ENCODE measurements at places on chromosomes 3 and 15. TPM values are rescaled to one million over a fixed set of nuclear protein-coding genes. Genes with fewer than 3 reads are reported as not detected.

MUSTN1 gene
- 3.3 TPM for total RNA-seq

UBE3A gene
- total RNA-seq = 123 TPM

DNA sequence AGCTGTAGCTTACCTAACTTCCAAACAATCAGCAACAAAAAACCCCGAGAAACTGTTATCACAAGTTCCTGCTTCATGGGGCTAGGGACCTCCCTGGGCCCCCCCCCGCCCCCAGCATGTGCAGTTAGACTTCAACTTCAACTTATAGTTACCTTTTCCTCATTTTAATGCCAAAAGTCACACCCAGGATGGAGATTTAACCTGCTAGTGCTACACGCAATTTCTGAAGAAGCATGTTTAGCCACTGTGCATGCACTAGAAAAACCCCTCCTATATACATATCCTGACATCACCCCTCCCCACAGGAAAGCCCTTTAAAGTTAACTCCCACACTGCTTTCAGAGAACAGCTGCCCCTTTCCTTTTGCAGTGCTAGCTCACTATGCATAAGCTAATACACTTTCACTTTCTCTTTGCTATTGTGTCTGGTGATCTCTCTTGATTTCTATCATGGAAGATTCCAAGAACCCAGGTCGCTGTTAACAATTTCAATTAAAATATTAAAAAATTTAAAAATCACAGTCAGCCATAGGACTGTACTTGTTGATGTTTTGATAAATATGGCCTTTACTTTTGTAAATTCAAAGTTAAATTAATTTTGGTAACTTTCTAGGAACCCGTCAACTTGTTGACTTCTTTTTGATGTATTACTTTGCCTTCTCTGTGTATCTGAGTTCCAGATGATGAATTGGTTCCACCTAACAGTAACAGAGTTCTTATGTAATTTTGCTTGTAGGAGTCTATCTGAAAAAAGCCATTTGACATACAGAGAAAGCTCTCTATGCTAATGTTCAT lies 75.2 kb upstream of the ACAD9 start:
- H3K4me1 ChIP-seq = no peaks in the 10 kb centered on the region
- peak; percentile 50 for DNase-seq
- H3K27me3 ChIP-seq = no peaks in the 10 kb centered on the region
- peaks cover 27% of the 10 kb centered on the region for H3K36me3 ChIP-seq
- H3K27ac ChIP-seq = no peak overlapping the region

DNA sequence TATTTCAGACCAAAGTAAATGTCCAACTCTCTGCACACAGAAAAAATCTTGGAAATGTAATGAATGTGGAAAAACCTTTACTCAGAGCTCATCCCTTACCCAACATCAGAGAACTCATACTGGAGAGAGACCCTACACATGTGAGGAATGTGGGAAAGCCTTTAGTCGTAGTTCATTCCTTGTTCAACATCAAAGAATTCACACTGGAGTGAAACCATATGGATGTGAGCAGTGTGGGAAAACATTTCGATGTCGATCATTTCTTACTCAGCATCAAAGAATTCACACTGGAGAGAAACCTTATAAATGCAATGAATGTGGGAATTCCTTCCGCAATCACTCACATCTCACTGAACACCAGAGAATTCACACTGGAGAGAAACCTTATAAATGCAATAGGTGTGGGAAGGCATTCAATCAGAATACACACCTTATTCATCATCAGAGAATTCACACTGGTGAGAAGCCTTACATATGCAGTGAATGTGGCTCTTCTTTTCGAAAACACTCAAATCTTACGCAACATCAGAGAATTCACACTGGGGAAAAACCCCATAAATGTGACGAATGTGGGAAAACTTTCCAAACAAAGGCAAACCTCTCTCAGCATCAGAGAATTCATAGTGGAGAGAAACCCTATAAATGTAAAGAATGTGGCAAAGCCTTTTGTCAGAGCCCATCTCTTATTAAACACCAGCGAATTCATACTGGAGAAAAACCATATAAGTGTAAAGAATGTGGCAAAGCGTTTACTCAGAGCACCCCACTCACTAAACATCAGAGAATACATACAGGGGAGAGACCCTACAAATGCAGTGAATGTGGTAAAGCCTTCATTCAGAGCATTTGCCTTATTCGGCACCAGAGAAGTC lies 8.0 kb upstream of the ZNF501 start:
- no peak overlapping the region for H3K4me3 ChIP-seq
- no peak overlapping the region for H3K27ac ChIP-seq
- peaks cover 47% of the 10 kb centered on the region for H3K36me3 ChIP-seq
- DNase-seq = no peak
- H3K4me1 ChIP-seq = no peaks in the 10 kb centered on the region

DNA sequence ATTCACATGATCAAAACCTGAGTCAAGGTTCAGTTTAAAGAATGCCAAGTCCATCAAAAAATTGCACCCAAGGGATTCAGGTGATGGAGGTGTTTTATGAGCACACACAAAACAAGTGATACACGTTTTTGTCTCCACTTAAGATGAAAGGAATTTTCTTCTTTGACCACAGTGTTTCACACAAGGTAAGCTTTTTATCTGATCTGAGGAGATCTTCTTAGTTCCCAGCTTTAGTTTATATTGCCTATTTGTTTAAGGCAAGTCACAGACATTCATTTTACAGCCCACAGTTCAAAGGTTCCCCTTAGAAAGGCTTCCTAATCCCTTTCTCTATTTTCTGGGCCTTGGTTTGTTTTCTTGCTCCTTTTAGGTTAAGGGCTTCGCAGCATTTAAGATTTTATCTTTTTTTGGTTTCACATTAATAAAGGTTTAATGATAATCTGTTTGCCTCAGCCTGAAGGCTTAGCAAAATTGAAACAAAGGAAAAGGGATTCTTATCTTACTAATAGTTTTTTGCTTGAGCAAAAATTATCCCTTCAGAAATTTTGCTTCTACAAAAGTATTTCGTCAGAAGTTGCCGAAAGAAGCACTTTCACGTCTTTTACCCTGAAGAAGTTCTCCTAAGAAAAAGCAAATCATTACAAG lies 420.5 kb upstream of the NAALADL2 start:
- no peak overlapping the region for H3K4me3 ChIP-seq
- no peaks in the 10 kb centered on the region for H3K27me3 ChIP-seq
- no peak overlapping the region for H3K27ac ChIP-seq
- H3K4me1 ChIP-seq = no peaks in the 10 kb centered on the region
- DNase-seq = peak; percentile 60

GRCh38 chr3:47348411-47349154 lies 32.2 kb upstream of the PTPN23 start:
- no peaks in the 10 kb centered on the region for H3K4me1 ChIP-seq
- no peaks in the 10 kb centered on the region for H3K27me3 ChIP-seq
- H3K4me3 ChIP-seq = no peak overlapping the region

GRCh38 chr15:50224606-50225005 lies 40.9 kb downstream of the HDC start:
- no peak overlapping the region for H3K27ac ChIP-seq
- no peaks in the 10 kb centered on the region for H3K36me3 ChIP-seq
- H3K4me1 ChIP-seq = no peaks in the 10 kb centered on the region

DNA sequence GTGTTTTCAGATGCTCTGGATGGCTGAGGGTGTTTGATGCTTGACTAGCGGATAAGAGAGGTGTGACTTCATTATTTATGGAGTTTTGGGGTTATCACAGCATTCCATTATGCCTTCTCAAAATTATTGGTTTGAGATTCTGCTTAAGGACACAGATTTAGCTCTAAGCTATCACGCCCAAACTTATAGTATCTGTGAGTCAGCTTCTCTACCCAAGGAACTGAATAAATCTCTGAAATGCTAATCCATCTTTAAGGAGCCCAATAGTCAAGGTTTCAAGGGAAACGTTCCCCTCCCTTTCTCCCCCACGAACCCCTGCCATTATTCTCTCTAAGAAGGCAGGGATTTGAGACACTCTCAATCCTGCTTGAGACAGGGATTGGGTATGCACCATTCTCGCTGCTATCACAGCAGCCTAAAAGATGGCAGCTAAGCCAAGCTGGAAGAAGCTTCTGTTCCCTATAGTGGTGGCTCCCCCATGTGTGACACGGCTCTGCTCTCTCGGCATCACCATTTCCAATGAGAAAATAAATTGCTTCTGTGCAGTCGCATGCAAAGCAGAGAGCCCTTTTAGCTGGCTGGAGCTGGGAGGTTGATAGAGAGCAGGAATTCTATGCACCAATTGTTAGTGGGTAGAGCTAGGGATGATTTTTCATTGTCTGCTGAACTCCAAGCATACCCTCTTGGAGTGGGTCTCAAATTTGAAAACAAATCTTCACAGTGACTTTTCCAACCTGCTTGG lies 151.1 kb downstream of the IL20RB start:
- DNase-seq = no peak
- H3K4me3 ChIP-seq = no peak overlapping the region
- no peak overlapping the region for H3K27ac ChIP-seq
- no peaks in the 10 kb centered on the region for H3K36me3 ChIP-seq

DNA sequence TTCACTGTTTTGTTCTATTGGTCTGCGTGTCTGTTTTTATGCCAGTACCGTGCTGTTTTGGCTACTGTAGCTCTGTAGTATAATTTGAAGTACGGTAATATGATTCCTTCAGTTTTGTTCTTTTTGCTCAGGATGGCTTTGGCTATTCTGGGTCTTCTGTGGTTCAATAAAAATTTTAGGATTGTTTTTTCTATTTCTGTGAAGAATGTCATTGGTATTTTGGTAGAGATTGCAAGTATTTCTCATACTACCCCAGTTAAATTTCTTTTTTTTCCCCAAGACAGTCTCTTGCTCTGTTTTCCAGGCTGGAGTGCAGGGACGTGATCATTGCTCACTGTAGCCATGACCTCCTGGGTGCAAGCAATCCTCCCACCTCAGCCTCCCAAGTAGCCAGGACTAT lies 53.4 kb downstream of the STARD9 start:
- no peak overlapping the region for H3K27ac ChIP-seq
- H3K4me3 ChIP-seq = no peak overlapping the region
- no peak for DNase-seq

DNA sequence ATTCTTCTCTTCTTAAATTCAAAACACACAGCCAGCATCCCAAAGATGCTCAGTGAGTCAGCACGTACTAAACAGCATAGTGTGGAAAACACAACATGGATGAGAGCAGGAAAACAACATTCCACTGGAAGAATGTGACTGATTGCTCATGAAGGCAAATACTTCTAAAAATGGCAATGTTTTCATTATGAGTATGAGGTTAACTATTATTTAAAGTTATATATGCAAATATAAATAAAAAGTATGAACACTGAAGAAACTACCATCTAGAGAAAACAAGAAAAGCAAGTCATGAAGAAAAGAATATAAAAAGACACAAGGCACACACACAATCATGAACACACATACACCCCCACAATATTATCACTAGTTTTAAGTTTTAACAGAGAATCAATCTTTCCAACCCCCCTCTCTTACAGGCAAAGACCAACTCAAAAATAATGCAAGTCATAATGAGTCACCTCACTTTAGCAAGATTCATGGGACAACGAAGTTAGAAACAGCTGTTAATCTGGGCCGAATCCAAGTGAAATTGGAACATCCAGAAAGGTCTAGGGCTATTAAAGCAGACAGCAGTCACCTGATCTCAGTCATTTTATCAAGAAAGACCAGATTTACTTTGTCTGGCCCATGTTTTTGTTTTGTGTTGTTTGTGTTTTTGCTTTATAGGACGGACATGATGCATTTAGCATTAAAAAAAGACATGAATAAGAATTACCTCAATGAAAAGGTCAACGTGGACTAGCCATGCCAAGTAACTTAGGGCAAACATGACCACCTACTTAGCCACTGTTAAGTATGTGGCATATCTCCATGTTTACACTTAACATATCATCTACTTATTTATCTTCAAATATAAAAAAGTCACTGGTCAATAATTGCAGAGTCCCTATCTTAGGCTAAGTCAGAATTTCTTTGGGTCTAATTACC lies 18.1 kb downstream of the GBE1 start:
- no peak overlapping the region for H3K4me3 ChIP-seq
- no peaks in the 10 kb centered on the region for H3K27me3 ChIP-seq
- DNase-seq = peak; percentile 18
- H3K4me1 ChIP-seq = peaks cover 5% of the 10 kb centered on the region
- no peaks in the 10 kb centered on the region for H3K36me3 ChIP-seq

DNA sequence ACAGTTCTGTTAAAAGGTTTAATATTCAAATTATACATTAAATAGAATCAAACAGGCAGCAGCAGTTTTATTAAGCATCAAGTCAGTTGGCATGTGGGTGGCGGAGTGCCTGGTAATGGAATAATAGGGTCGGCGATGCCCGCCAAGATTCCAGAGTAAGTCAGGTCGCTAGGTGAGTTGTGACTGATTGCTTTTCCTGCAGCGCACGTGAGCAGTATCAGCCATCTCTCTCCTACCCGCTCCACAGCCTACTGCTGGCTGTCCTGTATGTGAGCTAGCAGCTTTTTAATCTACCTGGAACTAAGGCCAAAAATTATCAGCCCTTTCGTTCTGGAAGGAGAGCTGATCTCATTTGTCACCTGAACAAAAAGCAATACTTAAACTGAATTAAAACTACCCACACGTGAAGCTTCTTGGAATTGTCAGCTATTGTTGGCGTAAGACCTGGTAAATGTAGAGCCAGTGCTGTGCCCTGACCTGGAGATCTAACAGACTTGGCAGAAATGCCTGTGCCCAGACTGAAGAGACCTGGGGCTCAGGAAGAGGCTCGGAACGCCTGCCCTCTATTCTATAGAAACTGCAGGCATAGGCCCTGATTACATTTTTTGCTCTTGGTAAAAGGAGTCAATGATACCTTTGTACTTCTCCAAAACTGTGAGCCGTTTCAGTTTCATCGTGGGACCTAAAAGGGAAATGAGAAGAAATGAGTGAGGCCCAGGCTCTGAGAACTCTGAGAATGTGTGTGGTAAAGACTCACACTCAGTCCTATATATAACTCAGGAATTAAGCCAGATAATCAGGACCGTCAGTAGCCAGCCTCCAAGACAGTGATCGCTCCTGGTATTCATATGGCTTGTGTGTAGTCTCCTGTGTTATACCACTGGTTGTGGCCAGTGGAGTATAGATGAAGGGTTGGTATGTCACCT lies 21.9 kb downstream of the IDH3A start:
- DNase-seq = peak; percentile 4
- H3K27me3 ChIP-seq = no peaks in the 10 kb centered on the region
- peaks cover 30% of the 10 kb centered on the region for H3K36me3 ChIP-seq
- no peaks in the 10 kb centered on the region for H3K4me1 ChIP-seq
- H3K27ac ChIP-seq = no peak overlapping the region
- H3K4me3 ChIP-seq = no peak overlapping the region

GRCh38 chr15:70879401-70879800 lies 12.8 kb downstream of the THAP10 start:
- no peak for DNase-seq
- H3K27ac ChIP-seq = no peak overlapping the region
- no peak overlapping the region for H3K4me3 ChIP-seq

DNA sequence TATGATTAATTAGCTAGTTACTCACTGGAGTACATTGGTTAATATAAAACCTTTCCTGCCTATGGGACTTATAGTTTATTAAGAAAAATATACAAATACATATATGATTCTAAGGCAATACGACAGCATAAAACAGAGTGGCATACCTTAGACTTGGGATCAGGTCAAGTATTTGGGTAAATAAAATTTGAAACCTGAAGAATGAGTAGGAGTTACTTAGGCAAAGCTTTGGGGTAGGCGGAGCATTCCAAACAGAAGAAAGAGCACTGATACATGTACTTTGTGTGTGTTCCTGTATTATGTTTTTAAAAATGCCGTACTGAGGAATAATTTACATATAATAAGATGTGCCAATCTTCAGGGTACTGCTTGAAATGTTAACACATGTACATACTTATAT lies 15.1 kb downstream of the ZPLD1 start:
- DNase-seq = no peak
- H3K4me1 ChIP-seq = no peaks in the 10 kb centered on the region
- H3K4me3 ChIP-seq = no peak overlapping the region
- no peaks in the 10 kb centered on the region for H3K27me3 ChIP-seq
